CD4-positive, alpha-beta memory T cell (primary cell): ENCODE measurements at places on chromosomes 6 and 20. TPM values are rescaled to one million over a fixed set of nuclear protein-coding genes. Genes with fewer than 3 reads are reported as not detected.
A peak's percentile ranks its signal among the peaks of the same experiment; 100 is the strongest.

The PPP1R3G gene
- not detected for total RNA-seq

The CTAGE9 gene
- not detected for total RNA-seq

The CCNC gene
- total RNA-seq, result 42.7 TPM

The OPN5 gene
- total RNA-seq, result not detected

The PRKN gene
- 3.2 TPM for total RNA-seq

The SIRPB1 gene
- 7.2 TPM for total RNA-seq

The SLC44A4 gene
- not detected for total RNA-seq

The BMP2 gene
- total RNA-seq, result not detected

DNA sequence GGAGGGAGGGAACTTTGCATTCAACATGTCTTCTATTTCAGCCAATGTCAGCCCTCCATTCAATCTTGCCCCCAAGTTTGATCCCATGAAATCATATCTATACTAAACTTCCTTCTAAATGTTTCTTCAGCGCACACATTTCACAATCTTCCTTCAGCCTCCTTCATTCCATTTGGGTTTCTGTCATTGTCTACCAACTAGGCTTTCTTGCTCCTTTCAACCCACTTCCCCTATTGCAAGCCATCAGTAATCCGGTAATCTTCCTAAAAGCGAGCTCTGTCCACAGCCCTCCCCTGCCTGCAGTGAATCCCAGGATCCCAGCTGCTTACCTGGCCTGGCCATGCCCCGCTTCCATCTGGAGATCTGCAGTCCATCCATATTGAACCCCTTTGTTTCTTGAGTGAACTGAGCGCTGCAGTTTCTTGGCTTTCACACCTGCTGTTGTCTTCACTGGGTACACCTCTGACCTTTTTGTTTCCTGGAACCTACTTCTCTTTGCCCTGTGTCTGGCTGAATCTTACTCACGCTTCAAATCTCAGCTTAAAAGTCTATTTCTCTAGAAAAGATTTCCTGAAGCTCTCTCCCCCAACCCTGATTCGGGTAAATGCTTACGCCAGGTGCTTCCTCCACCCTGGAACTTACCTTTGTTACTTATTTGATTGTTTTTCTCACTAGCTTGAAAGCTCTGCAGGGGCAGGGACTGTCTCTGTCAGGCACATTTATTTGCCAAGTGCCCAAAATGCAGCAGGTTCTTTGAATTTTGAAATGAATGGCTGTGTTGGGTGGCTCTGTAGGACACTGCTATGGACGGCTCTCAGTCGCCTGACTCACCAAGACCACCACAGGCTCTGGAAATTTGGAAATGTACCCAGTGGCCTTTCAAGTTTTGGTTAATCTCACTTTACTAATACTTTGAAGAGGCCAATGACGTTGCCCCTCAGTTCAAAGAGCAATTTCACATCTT lies 50.3 kb downstream of the ADTRP start:
- no peak for DNase-seq

- DNase-seq, result no peak
These were observed 126.3 kb downstream of the HFE start for GRCh38 chr6:26213334-26214075.

DNA sequence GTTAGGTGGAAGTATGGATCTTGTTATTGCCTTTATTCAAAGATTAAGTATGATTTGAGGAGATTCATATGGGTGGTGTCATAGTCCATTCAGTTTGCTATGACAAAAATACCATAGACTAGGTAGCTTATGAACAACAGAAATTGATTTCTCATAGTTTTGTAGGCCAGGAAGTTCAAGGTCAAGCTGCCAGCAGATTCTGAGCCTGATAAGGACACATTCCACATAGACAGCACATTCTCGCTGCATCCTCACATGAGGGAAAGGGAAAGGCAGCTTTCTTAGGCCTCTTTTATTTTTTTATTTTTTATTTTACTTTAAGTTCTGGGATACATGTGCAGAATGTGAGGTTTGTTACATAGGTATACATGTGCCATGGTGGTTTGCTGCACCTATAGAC lies 27.7 kb downstream of the ME1 start:
- no peak for DNase-seq

GRCh38 chr6:125904871-125905270 lies 51.7 kb upstream of the HINT3 start:
- peak; percentile 30 for DNase-seq

DNA sequence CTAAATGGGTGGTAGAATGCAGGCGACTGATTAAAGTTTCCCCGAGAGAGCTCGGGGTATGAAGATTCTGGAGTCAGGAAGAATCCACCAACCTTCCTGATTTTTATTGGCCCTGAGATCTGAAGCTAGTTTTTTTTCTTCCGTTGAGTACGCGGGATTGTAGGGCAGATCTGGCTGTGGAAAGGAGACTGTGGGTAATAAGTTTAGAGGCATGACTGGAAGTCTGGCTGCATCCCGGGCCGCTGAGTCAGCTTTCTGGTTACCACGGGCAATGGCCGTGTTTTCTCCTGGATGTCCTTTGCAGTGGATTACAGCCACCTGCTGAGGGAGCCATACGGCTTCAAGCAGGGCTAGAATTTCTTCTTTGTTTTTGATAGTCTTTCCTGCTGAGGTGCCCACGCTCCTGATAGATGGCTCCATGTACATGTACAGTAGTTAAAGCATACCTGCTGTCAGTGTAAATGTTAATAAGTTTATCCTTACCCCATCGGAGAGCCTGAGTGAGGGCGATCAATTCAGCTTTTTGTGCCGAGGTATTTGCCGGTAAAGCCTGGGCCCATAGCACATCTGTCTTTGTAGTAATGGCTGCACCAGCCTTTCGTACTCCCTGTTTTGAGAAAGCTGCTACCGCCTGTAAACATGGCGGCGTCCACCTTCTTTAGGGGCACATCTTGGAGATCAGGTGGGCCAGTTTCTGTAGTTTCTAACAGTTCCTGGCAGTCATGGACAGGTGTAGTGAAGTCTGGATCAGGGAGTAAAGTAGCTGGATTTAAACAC lies 154.0 kb downstream of the TRIM27 start:
- DNase-seq, result no peak

DNA sequence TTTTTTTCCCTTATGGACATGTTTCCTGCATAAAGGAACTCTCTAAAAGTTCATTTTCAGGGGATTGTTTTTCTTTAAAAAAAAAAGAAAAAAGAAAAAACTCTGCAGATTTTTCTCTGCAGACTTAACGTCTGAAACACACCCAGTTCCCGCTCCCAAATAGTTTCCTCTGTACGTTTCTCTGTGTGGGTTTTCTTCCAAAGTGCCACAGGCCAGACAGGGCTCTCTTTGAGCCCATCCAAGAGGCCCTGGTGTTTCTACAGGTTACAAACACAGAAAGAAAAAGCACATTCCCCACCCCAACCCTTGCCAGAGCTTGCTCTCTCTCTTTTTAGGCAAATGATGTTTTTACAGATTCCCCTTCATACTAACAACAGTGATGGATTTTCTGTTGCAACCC lies 258.6 kb downstream of the FNDC1 start:
- DNase-seq, result no peak

GRCh38 chr6:27296106-27296783 lies 15.8 kb downstream of the POM121L2 start:
- DNase-seq, result no peak

DNA sequence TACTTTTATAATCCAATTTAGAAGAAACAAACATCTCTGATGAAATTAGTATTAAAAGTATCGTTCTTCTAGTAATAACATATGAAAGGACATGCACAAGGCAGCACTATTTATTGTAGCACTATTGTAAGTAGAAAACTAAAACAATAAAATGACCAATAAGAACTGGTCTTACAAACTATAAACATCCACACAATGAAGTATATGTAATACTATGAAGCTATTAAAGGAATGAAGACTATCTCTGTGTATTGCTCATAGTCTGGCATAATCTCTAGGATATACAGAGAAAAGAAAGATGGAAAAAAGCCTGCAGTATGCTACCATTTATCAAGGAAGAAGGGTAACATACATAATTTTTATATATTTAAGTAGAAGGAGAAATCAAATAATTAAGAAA lies 16.7 kb downstream of the LCA5 start:
- DNase-seq, result no peak

DNA sequence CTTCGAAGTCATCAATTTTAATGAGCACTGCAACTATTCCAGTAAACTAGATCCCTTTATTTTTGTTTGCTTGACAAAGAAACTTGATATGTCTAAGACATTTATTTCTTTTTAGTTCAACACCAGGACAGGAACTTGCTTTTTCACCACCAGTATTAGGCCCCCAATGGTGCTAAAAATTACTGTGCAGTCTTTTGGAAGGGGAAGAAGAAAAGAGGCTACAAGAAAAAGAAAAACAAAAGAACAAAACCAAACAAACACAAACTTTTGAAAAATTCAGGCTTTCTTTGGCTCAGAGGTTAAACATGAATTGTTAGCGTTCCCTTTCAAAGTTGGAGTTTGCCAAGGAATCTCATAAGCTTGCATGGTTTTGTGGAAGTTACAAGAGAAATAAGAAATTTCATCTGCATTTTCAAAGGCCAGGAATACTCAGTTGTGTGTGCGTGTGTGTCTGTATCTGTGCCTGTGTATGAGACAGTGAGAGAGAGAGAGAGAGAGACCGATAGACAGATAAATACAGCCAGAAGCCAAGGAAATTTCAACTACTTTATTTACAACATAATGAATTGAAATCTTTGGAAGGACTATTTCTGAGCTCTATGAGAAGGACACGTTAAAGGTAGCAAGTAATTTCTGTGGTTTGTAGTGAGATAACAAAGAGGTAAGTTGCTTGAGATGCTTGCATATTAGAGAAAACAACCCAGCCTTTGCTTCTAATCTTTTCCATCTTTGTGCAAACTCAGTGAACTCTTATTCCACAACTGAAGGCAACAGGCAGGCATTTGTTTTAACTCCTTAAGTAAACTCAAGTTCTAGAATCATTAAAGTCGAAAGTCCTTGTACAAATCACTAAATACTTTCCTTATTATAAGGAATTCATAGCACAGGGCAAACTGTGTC lies 171.0 kb upstream of the CITED2 start:
- no peak for DNase-seq

GRCh38 chr20:59026904-59027740 lies 5.0 kb downstream of the ATP5F1E start:
- no peak for DNase-seq

DNA sequence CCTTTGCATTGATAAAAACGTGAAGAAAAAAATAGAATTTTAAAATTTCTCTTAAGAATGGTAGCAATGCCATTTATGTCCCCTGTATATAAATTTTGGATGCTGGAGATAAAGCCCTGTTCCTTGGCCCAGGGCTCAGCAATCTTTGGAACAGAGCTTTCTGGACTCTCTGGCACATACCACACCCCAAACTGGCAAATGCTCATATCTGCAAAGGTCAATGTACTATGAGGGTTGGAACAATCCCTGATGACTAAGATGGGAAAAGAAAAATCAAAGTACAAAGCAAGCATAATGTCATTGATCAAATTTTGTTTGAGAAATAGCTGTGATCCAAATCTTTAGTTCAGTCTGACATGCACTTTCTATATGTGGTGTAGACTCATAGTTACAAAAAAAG lies 158.1 kb upstream of the HCRTR2 start:
- no peak for DNase-seq

- no peak for DNase-seq
These were observed 52.6 kb downstream of the BMP5 start for GRCh38 chr6:55822815-55823214.

DNA sequence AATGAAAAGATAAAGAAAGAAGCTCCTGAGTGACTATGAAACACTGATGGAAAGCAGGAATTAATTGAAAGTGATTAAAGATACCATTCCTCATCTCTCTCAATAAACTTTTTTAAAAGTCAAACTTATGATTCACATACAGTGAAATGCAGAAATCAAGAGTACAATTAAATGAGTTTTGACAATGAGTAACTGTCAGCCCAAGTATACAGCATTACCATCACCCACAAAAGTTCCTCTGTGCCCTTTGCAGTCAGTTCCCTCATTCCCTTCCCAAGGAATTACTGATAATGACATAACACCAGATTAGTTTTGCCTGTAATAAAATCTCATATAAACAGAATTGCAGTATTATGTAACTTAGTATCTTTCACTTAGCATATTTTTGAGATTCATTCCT lies 44.5 kb downstream of the ATG5 start:
- DNase-seq, result no peak
